Esophagus muscularis mucosa (tissue), 4 donors: ENCODE measurements at places on chromosomes 6 and 20. TPM values are rescaled to one million over a fixed set of nuclear protein-coding genes. Genes with fewer than 3 reads are reported as not detected.

- no peak for DNase-seq
Observed at GRCh38 chr6:22471746-22472145, 97.6 kb upstream of the HDGFL1 start.

GRCh38 chr6:167687116-167687725, 139.5 kb upstream of the AFDN start:
- no peak for DNase-seq

DNA sequence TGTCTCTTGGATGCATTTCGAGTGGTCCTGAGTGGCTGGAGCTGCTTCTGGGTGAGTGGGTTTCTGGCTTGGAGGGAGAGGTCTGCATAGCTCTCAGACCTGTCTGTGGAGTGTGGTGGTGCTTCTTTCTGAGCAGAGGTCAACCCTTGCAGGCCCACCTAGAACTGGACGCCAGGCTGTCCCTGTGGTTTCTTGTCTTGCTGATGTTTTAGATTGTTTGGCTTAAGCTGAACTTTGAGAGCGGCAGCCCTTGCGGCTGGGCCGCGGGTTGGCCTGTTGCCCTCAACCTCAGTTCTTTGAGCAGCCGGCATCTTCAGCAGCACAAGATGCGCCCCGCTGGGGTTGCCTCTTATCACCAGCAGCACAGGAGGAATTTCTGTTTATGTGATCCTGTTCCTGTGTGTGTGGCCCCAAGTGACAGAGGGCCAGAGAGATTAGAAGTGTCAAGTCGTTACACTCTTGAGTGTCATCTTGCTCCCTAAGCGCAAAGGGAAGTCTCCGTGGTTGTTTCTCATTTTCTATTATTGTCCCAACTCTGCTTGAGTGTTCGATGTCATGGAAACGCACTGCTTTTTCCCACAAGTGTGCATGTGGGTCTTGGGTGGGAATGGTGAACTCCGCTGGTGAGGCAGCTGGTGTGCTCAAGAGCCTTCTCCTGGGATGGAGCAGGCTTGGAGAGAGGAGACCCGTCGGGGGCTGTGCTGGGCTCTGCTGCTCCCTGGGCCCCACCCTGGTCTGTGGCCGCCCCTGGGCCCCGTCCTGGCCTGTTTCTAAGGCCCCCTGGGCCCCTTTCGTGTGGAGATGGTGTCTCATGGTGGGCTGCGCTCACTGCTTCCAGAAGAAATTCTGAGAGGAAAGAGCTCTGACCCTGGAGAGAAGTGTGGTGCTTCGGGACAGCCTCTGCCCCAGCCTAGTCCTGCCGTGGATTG, 20.1 kb upstream of the SLC22A1 start:
- DNase-seq, result no peak

DNA sequence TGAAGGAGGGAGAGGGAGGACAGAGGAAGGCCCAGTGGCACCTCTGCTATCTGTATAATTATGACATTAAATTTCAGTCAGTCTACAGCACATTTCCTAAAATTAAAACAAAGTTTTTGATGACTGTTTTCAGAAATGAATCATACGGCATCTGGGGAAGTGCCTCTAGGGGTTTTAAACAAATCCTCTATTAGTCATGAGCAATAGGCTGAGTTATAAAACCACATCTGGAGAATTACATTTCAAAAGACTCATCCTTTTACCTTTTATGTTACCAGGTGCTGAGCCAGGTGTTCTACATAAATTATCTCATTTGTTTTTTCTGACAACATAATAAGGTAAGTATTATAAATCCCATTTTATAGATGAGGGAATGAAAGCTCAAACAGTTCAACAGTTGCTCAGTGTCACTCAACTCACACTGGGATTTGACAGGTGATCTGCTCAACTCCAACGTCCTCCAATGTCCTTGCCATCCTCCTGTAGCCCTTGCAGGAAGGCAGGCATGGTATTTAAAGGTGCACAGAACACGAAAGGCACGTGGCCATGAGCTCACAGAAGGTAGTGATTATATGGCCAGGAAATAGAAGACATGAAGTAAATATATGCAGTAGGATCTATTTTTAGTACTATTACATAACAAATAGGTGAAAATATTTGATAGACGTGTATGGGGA, 184.2 kb upstream of the MAN1A1 start:
- DNase-seq, result no peak

DNA sequence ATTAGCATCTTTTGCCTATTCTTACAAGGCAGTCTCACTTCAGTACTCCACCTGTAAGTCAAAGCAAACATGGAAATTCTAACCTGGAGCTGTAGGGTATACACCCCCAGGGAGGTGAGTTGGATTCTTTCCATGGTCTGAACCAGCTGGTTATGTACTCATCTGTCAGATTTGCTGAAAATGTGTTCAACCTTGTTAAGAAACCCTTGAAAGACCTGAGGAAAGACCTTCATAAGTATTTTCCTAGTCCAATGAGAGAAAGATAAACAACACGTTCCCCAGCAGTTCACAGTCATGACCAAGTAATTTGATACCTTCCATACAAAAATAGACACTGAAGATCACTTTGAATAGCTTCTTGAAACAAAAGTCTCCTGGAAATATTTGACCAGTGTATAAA, 42.5 kb downstream of the ID4 start:
- DNase-seq, result no peak

DNA sequence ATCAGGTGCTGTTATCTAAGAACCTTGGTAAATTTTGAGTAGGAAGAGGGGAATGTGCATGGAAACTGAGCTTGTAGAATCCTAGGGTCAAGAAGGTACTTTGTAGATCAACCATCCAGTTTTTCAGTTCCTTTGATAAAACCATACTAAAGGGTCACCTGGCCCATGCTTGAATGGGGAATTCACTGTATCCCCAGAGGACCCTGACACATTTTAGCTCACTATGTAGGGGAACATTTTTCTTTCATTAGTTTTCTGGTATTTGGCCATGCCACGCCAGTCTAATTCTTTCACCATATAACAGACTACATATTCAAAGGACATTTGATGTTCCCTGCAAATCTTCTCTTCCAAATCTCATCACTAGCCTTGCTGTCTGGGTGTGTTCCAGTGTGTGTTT, 29.9 kb downstream of the LRRC1 start:
- no peak for DNase-seq

GRCh38 chr20:16388731-16389130, 184.5 kb downstream of the KIF16B start:
- no peak for DNase-seq

DNA sequence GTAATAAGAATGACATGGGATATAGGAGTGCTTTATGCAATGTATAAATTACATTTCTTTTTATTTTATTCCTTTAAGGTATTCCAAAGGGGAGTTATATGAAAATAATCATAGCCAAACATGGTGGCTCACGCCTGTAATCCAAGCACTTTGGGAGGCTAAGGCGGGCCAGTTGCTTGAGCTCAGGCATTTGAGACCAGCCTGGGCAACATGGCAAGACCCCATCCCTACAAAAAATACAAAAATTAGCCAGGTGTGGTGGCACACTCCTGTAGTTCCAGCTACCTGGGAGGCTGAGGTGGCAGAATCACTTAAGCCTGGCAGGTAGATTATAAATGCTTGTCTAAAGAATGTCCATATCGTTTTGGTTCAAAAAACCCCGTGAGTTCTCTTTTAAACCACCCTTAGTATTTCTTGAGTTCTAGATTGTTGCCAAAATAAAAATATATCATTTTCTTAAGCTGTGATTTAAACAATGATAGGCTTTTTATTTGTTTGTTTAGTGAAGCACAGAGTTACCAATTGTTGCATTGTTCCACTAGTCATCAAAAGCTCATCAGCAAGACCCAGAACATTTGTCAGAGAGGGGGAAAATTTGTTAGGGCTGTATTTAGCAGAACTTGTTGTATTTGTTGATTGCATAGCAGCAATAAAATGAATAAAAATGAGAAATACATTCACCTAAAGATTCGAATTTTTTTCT, 146.2 kb downstream of the KHDC1L start:
- DNase-seq, result no peak

- DNase-seq, result no peak
Observed at GRCh38 chr6:48071833-48072232, 39.2 kb downstream of the PTCHD4 start.

DNA sequence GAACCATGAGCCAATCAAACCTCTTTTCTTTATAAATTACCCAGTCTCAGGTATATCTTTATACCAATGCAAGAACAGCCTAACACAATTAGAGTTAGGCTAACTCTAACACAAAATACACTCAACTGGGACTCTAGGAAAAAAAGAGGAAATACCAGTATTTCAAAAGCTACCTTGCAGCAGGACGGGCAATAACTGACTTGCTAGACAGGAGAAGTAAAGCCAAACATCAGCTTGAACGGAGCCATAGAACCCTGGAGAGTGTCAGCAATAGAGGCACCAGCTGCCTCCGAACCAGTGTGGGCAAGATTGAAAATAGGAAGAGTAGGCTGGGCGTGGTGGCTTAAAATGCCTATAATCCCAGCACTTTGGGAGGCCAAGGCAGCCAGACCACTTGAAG, 162.0 kb upstream of the SOX4 start:
- DNase-seq, result no peak

DNA sequence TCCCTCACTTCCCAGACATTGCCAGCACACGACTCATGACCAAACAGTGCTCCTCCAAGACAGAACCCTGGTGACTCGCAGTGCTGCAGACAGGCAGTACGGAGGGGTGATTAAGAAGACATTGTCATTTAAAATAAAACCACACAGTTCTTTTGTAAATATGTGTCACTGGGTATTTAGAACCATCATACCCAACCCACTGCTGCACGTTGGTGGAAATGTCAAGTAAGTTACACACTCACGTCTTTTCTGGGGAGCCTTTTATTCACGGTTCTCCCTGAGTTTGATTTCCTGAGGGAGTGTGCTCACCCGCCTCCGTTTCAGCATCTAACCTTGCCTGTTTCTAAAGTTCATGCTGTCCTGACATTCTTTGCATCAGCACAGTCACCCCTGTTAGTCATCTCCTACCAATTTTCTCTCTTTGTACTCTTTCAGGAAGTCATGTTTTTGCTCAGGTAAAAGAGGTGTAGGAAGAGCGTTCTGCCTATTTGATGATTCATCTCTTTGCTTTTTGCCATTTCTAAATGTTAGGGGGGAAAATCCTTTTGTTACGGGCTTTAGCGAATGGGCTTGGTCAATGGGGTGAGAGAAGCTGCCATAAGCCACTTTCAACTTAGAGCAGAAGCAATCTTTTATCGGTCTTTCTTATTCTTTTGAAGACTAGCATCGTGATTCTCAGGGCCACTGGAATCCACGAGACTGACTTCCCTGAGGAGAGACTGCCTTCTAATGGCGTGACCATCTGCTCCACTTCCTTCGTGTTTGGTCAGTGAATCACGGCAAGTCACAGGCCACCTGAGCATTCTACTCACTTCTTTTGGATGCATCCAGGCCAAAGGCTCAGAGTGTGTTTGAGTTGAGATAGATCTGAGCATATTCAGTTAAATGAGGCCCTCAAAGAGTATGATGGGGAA, 512.8 kb upstream of the JARID2 start:
- no peak for DNase-seq

- no peak for DNase-seq
Observed at GRCh38 chr6:52538901-52539354, 37.9 kb downstream of the TRAM2 start.

DNA sequence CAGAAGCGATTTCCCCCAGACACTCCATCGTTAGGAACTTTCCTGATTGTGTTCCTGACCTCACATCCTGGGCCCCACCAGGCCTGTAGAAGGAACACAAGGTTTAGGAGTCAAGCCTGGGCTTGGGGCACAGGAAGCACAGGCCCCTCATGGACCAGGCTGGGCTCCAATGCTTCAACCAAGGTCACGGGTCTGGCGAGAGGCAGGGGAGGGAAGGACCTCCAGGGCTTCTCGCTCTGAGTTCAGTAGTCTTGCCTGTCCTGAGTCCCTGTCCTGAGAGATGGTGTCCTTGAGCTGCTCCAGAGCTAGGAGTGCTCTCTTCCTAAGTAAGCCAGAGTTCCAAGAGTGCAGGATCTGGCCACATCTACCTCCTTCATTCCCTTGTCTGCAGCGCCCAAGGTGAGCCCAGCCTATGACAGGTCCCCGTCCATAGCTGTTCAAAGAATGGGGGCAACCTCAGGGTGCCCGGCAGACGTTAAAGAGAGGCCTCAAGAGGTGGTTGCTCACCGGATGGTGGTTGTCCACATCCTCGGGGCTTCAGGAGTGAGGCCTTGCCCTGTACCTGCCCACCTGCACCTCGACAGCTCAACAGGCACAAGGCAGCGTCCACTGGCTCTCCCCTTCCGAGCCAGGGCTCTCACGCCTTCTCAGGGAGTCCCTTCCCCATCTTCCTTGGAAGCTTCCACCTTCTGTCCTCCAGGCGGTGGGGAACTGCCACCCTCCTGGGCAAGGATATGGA, 1.6 kb upstream of the TUBB1 start:
- no peak for DNase-seq

DNA sequence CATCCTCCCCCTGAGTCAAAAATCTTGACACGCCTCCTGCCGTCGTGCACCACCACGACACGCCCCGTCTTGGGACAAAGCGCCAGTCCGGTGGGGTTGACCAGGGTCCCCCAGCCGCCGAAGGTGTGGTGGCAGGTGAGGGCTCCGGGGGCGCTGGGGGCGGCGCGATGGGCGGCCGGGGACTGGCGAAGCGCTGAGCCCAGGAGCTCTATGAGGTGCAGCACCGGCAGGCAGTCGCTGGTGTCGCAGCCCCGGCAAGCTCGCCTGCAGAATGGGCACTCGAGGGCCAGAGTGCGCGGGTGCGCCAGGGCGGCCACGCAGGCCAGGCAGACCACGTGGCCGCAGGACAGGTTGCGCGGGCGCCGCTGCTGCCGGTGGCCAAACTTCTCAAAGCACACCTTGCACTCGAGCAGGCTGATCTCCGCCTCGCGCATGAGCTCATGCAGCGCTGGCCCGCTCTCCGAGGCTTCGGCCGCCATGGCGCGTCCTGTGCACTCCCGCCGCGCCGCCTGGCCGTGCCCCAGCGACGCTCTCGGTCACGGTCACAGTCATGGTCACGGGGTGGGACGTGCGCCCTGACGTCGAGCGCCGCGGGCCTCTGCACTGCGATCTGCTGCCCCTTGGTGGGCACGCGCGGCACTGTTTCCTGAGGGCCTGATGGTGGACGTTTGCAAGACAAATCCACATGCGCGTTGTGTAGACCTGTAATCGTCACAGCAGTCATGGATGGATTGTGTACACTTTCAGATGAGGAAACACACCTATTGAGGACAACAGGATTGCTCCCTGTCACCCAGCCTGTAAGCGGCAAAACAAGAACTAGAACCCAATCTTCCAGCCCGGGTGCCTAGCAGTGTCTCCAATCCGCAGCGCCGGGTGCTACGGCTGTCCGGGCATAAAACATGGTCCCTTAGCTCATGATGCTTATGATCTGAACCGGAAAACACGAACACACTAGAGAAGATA, at the start of gene NHLRC1:
Gene NHLRC1 (minus strand): TSS at position 550 of the 966 bp plus-strand sequence. CDS start 71 bp downstream, at position 479.
- peak; percentile 98 for DNase-seq

DNA sequence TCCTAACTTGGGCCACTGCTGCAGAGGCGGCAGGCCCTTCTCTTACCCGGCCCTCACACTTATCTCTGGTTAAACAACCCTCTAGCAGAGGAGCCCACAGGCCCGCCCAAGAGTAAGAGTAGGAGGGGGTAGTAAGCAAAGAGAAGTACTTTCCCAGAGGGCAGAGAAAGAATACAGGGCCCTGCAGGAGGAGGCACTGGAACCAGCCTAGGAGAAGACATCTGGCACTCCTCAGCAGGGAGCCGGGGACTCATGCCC, 10.1 kb downstream of the MTCH1 start:
- DNase-seq, result no peak

- no peak for DNase-seq
Observed at GRCh38 chr20:1995531-1996310, 1.9 kb upstream of the PDYN start.

- no peak for DNase-seq
Observed at GRCh38 chr20:41329435-41330342, 10.9 kb upstream of the LPIN3 start.

Gene HCK
- 9.0 TPM for total RNA-seq

Gene R3HDML
- total RNA-seq, result not detected

Gene NKAIN4
- total RNA-seq, result 0.45 TPM

Gene COL21A1
- 9.6 TPM for total RNA-seq

Gene GDAP1L1
- total RNA-seq, result not detected

Gene COL11A2
- 0.19 TPM for total RNA-seq

Gene PTPRT
- total RNA-seq, result 0.39 TPM
